Thoracic aorta (tissue), 2 donors: ENCODE measurements at places on chromosomes 3 and 15. TPM values are rescaled to one million over a fixed set of nuclear protein-coding genes. Genes with fewer than 3 reads are reported as not detected.

MLH1 gene
- 33.6 TPM for total RNA-seq

CCDC39 gene
- total RNA-seq = not detected

PLA2G4E gene
- not detected for total RNA-seq

FBN1 gene
- 258 TPM for total RNA-seq

SNRK gene
- 82.6 TPM for total RNA-seq
